ENCODE measurements at places on chromosomes 7 and 10.

DNA sequence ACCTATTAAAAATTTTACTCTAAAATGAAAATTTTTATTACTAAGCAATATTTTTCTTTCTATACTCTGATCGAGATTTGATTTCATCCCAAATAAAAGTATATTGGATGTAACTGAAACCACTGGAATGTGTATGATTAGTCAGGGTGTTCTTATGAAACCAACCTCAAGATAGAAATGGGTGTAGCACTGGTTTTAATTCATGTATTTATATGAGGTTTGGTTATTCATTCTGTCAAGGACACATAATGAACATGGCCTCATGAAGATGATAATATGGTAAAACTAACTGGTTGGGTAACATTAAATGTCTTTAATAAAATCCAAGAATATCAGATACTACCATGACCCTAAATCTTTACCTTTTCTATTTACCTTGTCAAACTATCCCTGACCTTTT lies 197.7 kb downstream of the SEMA3A start:
- DNase-seq, result no peak

DNA sequence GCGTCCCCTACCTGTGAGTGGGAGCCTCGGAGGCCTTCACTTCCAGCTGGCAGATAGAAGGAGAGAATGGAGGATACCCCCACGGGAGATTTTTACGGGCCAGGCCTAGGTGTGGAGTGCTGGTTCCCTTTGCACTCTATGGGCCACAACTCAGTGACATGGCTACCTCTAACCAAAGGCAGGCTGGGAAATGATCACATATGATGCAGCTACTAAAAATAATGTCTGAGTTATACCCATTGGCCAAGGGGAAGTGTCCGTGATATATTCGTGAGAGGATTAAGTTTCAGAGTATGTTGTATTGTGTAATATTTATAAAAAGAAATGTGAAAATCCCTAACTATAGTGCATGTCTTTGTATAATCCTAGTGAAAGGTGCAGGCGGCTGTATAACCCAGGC lies 13.5 kb upstream of the HIPK2 start:
- no peak for DNase-seq

GRCh38 chr7:70208236-70209063 lies 610.2 kb downstream of the AUTS2 start:
- no peak for DNase-seq

GRCh38 chr7:44059219-44060090 lies 5.9 kb downstream of the PGAM2 start:
- no peak for DNase-seq

DNA sequence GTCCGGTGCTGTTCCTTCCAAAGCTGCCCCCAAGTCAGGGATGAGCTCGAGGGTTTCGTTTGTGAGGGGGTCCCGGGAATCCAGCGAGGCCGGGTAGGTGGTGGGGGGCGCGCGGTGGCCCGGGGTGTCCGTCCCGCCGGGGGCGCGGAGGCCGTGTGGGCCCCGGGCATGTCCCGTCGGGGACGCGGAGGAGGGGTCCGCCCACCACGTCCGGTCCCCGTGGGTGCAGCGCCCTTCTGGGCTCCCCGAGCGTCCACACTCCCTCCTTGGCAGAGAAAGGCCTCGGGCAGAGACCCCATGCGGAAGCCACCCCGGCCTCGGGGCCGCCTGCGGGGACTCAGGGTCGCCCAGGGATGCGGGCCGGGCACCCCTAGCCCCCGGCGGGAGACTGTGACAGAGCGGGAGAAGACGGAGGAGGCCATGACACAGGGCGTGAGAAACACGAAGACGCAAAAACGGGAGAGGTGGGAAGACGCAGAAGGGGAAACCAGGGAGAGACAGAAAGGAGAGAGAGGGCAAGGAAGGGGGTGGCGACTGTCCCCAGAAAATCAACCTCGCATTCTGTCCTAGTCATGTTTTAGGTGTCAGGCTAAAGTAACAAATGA lies 640 bp upstream of the ZNF425 start:
- no peak for DNase-seq

- no peak for DNase-seq
Measured at GRCh38 chr7:142196066-142196840, 61.6 kb downstream of the PRSS58 start.

- DNase-seq, result no peak
Measured at GRCh38 chr7:116113310-116113709, 82.7 kb upstream of the TFEC start.

DNA sequence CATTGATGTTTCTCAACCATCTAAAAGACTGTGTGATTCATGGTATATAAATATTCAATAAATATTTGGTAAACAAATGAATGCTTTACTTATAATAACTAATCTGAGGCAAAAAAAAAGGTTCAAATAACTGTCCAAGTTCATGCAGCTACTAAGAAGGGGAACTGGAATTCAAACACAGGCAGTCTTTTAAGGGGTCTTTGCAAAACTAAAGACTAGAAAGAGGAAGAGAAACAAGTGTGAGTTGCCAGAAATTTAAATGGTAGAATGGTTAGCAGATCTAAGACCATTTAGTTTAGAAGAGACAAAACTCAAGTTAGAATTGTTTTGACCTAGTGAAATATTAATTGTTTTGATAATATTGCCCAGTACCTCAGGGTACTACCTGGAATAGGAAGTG lies 642.0 kb upstream of the LRRN3 start:
- no peak for DNase-seq

GRCh38 chr10:80927419-80928078 lies 389.8 kb downstream of the SH2D4B start:
- DNase-seq, result no peak

DNA sequence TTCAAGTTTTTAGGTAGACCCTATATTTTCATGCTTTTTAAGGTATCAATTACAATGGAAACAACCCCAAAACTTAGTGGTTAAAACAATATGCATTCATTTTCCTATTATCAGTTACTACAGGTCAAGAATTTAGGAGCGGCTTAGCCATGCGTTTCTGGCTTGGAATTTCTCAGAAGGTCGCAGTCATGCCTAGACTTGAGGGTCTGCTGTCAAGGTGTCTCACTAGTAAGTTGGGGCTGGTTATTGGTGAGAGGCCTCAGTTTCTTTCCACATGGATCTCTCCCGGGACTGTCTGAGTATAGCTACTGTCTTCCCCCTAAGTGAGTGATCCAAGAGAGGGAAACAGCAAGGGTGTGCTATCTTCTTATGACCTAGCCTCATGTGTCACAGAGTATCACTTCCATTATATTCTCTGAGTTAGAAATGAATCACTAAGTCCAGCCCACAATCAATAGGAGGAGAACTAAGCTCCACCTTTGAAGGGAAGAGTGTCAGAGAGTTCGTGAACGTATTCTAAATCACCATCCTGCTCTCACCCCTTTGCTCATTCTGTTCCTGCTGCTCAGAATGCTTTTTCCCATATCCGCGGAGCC lies 80.5 kb downstream of the RTKN2 start:
- DNase-seq, result no peak

DNA sequence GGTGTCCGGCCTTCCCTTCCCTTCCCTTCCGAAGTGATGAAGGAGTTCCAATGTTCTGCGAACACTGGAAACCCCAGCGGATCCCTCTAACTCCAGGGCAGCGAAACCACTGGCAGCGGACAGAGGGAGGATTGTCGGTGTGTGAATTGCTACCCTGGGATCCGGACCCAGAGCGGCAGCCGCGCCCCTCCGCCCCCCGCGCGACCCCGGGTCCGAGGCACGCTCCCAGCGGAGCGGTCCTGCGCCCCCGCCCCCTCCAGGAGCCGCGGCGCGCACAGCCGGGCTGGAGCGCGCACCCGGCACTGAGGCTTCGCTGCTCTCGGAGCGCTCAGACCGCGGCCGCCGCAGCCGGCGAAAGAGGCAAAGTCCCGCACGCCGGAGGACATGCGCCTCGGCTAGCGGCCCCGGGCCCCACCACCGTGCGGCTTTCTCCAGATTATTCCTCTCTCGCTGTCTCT lies at the start of gene PTPRZ1:
PTPRZ1 (plus strand) TSS at position 331 of the 458 bp plus-strand sequence. CDS start 339 bp downstream, outside the sequence.
- DNase-seq, result no peak

Measured in brain pericyte (primary cell).